Pulmonary artery endothelial cell (primary cell): ENCODE measurements at places on chromosomes 4 and X.

- DNase-seq: no peak
Observed at GRCh38 chrX:98755912-98756311, 1654.2 kb downstream of the PCDH19 start.

GRCh38 chrX:130295519-130296296 lies 27.0 kb upstream of the ZNF280C start:
- DNase-seq: no peak

DNA sequence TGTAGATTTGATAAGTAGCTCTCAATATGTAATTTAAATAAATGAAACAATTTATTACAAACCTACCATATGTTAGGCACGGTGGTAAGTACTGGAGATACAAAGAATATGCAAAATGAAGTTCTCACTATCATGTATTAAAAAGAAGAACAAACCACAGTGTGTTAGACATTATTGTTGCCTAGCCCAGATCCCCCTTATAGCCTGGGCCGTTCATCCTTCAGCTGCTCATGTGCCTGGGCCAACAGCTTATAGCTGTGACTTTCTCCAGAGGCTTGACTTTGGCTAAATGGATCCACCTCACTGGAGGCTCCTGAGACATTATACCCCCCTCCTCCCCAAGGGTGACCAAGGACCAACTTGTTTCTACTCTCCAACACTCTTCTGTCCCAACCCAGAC lies 29.8 kb upstream of the CCNG2 start:
- no peak for DNase-seq

DNA sequence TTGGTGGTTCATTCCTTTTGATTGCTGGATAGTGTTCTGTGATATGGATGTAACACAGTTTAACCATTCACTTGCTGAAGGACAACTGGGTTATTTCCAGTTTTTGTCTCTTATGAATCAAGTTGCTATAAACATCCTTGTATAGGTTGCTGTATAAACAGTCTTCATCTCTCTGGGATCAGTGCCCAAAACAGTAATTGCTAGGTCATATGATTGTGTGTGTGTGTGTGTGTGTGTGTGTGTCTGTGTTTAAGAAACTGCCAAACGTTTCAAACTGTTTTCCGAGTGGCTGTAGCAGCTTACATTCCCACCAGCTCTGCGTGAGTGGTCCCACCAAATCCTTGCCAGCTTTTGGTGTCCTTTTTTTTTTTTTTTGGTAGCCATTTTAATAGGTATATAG lies 60.4 kb downstream of the F11 start:
- no peak for DNase-seq

GRCh38 chrX:51803833-51804232 lies 60.6 kb downstream of the GSPT2 start:
- no peak for DNase-seq

DNA sequence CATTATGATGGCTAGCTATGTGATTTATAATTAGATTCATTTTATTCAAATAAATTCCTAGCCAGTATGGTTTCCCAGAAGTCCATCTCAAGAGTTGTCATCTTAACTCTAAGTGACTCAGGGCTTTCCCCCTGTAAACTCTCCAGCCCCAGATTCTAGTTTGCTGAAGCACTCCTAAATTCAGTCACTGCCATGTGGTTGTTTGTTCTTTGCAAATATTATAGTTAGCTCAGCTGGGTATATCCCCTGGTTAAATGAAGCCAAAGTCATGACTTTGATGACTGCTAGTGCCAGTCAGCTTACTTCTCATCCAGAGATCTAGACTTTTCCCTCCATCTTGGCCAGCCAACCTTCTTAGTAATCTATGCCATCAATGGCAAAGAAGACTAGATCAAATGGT lies 126.0 kb downstream of the GRIA3 start:
- no peak for DNase-seq
